Activated effector memory CD4-positive, alpha-beta T cell treated with Interleukin-2 at 50 U/mL for 16 hours (primary cell): ENCODE measurements at places on chromosomes 5 and 9.

- peak; percentile 41 for DNase-seq
Observed at GRCh38 chr5:56815658-56816545, 553 bp downstream of the MAP3K1 start.

DNA sequence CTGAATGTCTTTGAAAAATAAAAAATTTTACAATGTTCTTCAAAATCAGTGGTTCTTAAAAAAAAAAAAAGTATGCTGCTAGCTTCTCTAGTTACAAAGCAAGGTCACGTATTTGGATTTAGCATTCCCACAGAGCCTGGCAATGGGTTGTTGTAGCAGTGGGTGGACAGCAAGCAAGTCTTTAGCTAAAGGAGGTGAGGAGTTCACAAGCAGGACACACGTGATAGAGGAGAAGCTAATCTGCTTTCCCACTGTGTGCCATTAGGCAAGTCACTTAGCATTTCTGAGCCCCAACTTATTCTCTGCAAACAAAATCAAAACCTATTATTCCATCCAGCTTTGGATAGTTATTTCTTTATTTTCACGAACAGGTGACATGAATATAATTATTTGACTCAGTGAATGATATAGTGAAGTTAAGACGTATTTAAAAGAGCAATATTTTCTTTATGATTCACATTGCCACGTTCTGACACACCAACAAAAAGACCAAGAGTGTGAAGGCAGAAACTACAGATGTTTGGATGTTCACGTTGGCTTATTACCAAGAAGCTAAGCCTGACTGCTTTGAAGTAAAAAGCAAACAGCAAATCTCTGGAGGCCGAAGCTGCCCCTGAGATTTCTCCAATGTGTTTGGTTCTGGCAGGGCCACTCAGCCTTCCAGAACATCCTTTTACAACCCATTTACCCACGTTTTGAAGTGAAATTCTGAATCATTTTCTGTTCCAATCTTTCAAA lies 612.1 kb upstream of the CDH6 start:
- DNase-seq, result no peak

- no peak for DNase-seq
Observed at GRCh38 chr9:88018101-88018500, 43.8 kb upstream of the CDK20 start.

- no peak for DNase-seq
Observed at GRCh38 chr9:124839612-124840299, 13.5 kb upstream of the WDR38 start.

- no peak for DNase-seq
Observed at GRCh38 chr9:935348-935965, 41.0 kb upstream of the DMRT3 start.

DNA sequence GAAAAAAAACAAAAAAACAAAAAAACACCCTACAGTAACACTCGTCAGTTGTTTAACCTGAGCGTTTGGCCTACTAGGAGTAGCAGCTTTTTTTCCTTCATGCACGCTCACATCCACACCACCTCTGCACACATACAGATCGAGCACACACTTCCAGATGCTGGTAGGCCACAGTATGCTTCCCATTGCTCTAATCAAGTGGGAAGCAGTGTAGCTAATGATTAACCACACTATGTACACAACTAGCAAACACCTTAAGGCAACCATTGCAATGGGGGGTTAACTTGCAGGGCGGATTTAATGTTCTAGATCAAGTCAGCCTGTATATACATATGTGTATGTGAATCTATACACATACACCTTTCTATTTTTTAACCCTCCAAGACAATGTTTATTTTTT lies 65.5 kb upstream of the GLRX start:
- no peak for DNase-seq

GRCh38 chr5:66979738-66980137 lies 216.9 kb downstream of the CD180 start:
- DNase-seq, result no peak

- DNase-seq, result no peak
Observed at GRCh38 chr5:51821697-51822096, 438.4 kb downstream of the ISL1 start.
